ENCODE measurements at places on chromosomes 1 and 21. TPM values are rescaled to one million over a fixed set of nuclear protein-coding genes. Genes with fewer than 3 reads are reported as not detected.

DNA sequence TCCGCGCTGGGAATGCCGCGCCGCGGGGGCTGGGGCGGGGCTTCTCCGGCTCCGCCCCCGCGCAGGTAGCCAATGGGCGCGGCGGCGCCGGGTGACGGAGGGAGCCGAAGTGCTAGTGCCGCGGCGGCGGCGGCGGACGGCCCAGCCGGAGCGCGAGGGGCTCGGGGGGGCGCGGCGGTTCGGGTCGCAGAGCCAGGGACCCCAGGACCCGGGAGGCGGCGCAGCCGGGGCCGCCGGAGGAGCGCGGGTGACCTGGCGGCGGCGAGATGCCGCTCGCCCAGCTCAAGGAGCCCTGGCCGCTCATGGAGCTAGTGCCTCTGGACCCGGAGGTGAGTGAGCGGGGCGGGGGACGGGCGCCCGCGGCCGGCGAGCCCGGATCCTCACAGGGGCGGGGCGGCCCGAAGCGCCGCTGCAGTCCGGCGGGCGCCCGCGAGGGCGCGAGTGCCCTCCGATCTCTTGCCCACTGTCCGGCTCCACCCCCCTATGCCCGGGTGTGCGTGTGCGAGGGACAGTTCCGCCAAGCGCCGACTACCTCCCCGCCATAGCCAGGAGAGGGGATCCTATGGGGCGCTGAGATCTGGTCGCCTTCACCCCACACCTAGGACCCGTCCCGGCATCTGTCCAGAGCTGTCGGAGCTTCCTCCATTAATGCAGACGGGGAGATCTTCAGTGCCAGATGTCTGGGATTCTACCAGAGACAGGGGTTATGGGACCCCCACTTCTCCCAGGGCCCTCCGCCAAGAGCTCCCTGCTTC, at the start of gene RPS6KA1:
TSS of gene RPS6KA1 (plus strand) at position 107 of the 755 bp plus-strand sequence. CDS start at position 267, 160 bp downstream.
- H3K4me1 ChIP-seq = peaks cover 15% of the 10 kb centered on the region
- no peaks in the 10 kb centered on the region for H3K36me3 ChIP-seq
- H3K27ac ChIP-seq = no peak within 1 kb of the TSS
- DNase-seq = no peak
- peak within 1 kb of the TSS; percentile 64 for H3K4me3 ChIP-seq

GRCh38 chr21:35204850-35205541, 155.9 kb upstream of the RUNX1 start:
- no peak overlapping the region for H3K4me3 ChIP-seq
- peak; percentile 95 for DNase-seq
- no peaks in the 10 kb centered on the region for H3K27me3 ChIP-seq

- no peaks in the 10 kb centered on the region for H3K36me3 ChIP-seq
- no peak overlapping the region for H3K4me3 ChIP-seq
- no peak for DNase-seq
- no peak overlapping the region for H3K27ac ChIP-seq
- H3K27me3 ChIP-seq = no peaks in the 10 kb centered on the region
Measured at GRCh38 chr1:55658917-55659316, 443.8 kb upstream of the USP24 start.

- H3K36me3 ChIP-seq = no peaks in the 10 kb centered on the region
- DNase-seq = peak; percentile 87
- no peak overlapping the region for H3K4me3 ChIP-seq
- no peaks in the 10 kb centered on the region for H3K27me3 ChIP-seq
- H3K4me1 ChIP-seq = peaks cover 4% of the 10 kb centered on the region
Measured at GRCh38 chr1:232974971-232975370, 24.6 kb downstream of the NTPCR start.

DNA sequence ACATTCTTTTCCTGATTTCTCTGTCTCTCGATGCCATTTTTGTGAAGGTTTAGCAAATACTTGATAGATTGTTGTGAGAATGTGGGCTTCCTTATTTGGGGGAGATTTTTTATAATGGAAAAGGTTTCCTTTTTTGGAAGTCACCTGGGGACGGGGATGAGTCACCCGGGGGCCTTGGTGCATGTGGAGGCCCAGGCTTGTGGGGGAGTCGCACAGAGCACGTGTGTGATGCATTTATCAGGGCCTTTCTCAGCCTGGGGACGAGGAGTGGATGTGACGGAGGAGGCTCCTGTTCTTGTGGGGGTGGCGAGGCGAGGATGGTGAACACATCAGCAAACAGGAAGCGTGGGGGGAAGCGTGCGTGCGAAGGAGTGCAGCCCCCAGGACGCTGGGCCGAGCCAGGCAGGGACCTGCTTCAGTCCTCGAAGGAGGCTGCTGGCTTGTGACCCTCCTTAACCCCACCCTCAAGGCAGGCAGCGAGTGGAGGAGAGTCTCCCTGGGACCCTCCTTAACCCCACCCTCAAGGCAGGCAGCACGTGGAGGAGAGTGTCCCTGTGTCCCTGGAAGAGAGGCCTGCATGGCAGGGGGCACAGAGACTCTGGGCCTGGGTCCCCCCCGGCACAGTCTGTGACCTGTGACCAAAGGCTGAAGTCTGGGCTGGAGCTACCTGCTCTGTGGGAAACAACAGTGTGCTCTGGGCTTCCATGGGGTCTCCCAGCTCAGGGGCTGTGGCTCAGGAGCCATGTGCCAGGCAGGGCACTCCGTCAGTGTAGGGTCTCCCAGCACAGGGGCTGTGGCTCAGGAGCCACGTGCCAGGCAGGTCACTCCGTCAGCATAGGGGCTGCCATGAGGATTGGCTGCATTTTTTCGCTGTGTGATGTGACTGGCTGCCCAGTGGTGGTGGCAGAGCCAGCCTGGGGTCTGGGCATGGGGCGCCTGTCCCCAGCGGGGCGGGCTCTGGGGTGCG, 57.2 kb downstream of the AGPAT3 start:
- H3K4me1 ChIP-seq = peaks cover 10% of the 10 kb centered on the region
- no peak overlapping the region for H3K4me3 ChIP-seq
- no peaks in the 10 kb centered on the region for H3K36me3 ChIP-seq
- DNase-seq = peak; percentile 29
- no peaks in the 10 kb centered on the region for H3K27me3 ChIP-seq

ACTL8 gene
- total RNA-seq = 2.0 TPM

DNA sequence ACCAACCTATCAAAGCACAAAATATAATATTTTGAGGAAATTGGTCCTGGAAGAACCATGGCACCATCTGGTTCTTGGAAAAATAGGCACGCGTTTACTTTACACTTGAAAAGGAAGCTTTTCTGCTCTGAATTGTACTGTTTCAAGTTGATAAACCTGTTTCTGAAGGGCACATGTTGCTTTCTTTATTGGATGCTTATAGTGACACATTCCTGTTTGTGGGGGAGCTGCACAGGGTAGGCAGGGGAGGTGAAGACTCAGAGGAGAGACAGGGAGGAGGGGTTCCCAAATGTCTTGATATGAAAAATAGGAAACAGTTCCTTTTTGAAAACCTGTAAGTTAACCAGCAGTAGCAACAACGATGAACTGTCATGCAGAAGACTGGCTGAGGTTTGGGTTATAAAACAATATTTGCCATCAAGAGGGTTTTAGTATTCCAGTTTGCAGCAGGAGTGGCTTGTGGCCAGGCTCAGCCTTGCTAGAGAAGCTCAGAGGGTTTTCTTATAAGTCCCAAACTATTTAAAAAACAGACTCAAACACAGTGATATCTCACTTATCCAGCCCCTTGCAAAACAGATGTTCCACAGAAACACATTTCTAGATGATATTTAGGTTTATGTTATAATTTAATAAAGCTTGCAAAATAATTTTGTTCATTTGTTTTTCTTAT, 127.0 kb upstream of the MROH9 start:
- no peaks in the 10 kb centered on the region for H3K27me3 ChIP-seq
- DNase-seq = no peak
- no peak overlapping the region for H3K27ac ChIP-seq
- H3K36me3 ChIP-seq = no peaks in the 10 kb centered on the region
- H3K4me3 ChIP-seq = no peak overlapping the region

DNA sequence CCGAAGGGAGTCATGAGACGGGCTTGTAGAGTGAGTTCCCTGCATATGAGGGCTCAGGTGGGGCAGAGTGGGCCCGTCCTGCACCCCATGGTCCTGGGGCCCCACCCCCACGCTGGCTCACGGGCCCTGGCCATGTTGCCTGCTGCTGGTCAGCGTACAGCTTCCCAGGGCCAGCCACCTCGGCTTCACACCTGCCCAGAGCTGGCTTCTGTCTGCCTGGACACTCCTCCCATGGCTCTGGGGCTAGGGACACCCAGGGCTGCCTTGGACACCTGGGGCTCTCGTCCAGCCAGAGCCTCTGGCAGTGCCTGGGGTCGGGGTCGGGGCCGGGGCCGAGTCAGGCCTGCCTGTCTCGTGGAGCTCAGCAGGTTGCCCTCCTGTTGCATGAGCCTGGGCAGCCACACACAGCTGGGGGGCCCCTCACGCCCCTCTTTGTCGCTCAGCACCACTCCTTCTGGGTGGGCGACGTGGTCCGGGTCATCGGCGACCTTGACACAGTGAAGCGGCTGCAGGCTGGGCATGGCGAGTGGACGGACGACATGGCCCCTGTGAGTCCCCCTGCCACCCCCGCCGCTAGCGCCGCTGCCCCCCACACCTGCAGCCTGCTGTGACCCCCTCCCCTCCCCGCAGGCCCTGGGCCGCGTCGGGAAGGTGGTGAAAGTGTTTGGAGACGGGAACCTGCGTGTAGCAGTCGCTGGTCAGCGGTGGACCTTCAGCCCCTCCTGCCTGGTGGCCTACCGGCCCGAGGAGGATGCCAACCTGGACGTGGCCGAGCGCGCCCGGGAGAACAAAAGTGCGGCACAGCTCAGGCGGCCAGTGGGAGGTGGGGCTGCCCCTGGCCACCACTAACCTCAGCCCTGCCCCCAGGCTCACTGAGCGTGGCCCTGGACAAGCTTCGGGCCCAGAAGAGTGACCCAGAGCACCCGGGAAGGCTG, 5.5 kb upstream of the MMP23B start:
- peaks cover 9% of the 10 kb centered on the region for H3K4me1 ChIP-seq
- no peaks in the 10 kb centered on the region for H3K36me3 ChIP-seq
- H3K4me3 ChIP-seq = no peak overlapping the region
- DNase-seq = no peak

HES3 gene
- total RNA-seq = not detected

DNA sequence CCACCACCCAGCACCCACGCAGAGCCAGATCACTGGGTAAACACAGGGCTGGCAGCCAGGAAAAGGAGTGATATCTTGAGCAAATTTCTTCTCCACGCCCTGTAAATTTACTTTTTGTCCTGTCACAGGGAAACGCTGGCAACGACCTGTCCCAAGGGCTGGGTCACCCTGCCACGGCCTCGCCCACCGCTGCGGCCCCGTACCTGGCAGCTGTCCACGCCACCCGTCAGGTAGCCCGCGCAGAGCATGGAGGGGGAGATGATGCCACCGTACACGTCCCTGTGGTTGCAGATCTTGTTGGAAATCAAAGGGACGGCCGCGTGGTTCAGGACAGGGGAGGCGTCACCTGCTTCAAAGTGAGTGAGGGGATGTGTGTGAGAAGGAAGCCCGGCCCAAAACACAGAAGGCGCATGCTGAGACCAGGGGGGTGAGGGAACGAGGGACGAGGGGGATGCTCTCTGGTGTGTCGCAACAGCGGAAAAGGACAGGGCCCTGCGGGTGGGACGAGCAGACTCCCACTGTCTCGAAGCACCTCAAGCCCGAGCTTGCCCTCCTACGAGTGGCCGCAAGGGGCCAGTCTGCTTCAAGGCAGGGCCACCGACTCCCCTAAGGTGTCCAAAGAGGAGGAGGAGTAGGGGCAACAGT, 10.1 kb upstream of the TFF1 start:
- H3K4me1 ChIP-seq = no peaks in the 10 kb centered on the region
- no peak overlapping the region for H3K27ac ChIP-seq
- no peak overlapping the region for H3K4me3 ChIP-seq
- DNase-seq = no peak

Data from astrocyte (in vitro differentiated cells and primary cell).